ENCODE measurements at places on chromosomes 4 and X.

- no peak for DNase-seq
These were observed 108.3 kb upstream of the ARSJ start for GRCh38 chr4:114087596-114088230.

- no peak for DNase-seq
These were observed 23.8 kb downstream of the GPRASP3 start for GRCh38 chrX:102744307-102744706.

DNA sequence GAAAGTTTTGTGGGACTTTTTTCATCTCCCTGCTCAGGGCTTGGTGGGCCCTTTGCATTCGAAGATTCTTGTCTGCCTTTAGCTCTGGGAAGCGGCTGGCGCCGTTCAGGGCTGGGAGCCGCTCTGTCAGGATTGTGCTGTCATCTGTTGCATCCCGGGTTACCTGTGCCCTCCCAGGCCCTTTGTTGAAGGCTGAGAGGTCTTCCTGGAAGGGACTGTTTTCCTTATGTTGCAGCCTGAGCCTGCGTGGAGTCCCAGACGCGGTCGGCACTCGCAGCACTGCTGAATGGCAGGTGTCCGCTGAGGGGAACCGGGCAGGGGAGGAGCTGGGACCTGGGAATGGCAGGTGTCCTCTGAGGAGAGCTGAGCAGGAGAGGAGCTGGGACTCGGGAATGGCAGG, 15.9 kb downstream of the RGS12 start:
- DNase-seq = no peak

DNA sequence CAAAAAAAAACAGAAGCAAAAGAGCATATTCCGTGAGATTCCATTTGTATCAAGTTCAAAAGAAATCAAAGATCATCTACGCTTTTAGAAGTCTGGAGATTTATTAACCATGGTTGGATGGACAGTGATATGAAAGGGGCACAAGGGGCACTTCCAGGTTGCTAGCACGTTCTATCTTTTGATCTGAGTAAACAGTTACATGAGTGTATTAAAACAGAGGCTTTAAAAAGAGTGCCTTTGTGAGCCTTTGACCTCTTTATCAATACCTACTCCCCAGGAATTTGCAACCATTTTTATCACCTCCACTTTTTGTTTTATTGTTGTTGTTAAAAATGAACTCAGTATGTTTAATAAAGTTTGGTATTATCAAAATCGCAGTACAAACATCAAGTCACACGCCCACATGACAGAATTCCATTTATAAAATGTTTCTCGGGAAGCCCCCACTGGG, 72.4 kb upstream of the UCP1 start:
- DNase-seq = no peak

DNA sequence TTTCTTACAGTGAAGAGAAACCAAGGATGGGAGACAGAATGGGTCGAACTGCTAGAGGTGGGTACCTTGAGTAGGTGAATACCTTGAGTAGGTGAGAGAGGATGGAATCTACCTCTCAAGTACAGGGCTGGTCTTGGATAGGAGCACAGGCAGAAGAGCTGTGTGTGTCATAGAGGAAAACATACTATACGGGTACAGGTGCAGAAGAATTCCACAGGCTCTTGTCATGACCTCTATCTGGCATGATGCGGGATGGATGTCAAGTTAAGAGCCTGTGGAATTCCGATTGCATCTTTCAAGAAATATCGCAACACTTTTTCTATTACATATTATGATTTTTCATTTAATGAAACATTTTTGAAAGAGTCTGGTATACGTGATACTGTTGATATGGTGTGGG, 18.0 kb upstream of the OCIAD1 start:
- no peak for DNase-seq

- DNase-seq = no peak
These were observed 344 bp downstream of the TMPRSS11D start for GRCh38 chr4:67883458-67883857.

DNA sequence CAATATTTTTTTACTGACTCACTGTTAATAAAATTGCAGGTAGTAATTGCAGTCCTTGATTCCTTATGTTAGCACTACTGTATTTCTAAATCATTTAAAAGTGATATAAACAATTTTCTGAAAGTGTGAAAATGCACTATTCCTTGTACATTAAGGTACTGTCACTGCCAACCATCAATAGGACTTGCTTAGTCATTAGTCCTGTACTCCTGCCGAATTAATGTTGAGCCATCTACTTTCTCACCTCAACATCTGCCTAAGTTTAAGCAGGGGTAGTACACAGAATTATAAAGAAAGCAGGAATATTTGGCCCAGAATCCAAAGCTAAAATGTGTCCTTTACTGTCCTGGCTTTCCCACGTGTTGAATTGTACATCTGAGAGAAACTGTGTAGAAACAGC, 87.0 kb upstream of the TRPC3 start:
- DNase-seq = no peak

DNA sequence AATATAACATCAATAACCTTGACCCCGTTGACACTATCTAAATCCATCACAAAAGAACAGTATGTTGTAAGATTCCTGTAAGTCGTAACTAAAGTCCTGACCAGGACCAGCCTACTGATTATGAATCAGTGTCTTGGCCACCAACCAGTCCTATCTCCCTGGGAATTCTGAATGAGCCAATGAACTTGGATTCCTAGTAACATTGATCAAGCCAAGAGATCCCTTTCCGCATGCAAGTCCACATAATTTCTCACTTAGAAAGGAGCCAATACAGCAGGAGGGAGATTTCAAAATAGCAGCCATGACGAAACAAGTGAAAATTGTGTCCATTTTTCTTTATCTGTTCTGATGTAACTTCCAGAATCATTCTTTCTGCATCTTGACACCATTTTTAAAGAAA, 9.5 kb downstream of the XPNPEP2 start:
- DNase-seq = no peak

DNA sequence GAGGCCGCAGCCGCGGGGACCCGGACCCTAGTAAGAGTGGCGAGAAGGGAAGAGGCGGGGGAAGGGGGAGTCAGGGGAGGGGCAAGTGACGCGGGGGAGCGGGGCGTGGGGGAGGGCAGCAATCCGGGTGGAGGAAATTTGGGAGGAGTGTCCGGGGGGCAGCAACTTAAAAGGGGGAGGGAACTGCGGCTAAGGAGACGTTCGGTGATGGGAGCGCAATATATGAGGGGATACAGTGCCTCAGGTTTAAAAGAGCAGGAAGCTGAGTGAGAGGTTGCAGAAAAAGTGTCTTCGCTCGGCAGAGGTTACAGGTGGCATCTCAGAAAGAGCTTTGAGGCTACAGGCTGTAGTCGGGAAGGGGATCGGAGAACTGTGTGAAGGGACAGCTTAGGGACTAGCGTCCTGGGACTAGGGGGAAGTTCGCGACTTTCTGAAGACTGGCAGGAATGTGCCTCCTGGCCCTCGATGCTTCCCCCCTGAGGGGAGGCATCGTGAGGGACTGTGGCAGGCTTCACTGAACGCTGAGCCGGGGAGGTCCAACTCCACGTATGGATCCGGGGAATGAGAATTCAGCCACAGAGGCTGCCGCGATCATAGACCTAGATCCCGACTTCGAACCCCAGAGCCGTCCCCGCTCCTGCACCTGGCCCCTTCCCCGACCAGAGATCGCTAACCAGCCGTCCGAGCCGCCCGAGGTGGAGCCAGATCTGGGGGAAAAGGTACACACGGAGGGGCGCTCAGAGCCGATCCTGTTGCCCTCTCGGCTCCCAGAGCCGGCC, 519 bp downstream of the FOXO4 start:
- DNase-seq = no peak

DNA sequence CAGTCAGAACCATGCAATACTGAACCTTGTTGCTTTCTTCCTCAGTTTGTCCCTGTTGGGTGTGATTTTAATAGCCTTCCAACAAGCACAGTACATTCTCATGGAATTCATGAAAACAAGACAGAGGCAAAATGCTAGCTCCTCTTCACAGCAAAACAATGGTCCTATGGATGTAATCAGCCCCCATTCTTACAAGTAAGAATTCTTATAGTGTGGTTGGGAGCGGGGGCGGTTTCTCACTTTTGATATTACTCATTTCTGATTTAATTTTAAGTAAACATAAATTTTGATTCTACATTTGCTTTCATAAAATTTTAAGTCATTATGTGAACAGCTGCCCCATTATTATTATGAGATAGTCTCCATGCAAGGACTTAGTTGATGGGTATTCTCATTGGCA, 80.8 kb upstream of the TLR2 start:
- DNase-seq = no peak

GRCh38 chrX:129490330-129490729, 33.0 kb downstream of the SMARCA1 start:
- DNase-seq = no peak

DNA sequence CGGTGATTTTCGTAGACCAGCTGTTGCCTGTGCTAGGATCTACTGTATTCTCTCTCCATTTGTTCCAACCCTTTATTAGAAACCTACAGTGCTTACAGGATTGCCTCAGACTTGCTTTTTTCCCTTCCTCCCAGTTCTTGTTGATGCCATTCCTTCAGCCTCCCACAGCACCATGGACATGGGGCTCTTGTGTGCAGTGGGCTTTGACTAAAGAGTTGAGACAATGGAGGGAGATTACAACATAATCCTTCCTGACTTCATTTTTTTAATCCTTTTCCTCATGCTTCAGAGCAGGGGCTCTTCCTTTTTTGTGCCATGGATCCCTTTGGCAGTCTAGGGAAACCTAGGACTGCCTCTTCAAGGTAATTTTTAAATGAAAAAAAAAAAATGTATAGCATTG, 92.1 kb downstream of the BMPR1B start:
- no peak for DNase-seq

- no peak for DNase-seq
These were observed 26.7 kb upstream of the FGFR3 start for GRCh38 chr4:1766106-1767060.

DNA sequence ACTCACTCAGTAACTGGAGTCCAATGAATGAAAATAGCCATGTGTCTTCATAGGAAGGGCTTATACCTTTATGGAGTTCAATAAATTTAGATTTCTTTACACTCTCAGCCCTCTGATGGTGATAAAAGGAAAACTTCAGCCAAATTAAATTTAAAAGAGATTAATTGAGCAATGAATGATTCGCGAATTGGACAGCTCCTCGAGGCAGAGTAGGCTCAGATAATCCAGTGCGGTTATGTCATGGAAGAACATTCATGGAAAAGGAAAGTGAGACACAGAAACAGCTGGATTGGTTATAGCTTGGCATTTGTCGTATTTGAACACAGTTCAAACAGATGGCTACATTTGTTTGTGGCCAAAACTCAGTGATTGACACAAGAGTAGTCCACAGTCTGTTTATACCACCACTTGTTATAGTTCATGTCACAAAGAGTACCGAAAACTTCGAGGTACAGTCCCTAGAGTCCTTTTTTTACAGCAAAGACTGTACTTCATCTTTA, 54.6 kb upstream of the TACR3 start:
- DNase-seq = no peak

DNA sequence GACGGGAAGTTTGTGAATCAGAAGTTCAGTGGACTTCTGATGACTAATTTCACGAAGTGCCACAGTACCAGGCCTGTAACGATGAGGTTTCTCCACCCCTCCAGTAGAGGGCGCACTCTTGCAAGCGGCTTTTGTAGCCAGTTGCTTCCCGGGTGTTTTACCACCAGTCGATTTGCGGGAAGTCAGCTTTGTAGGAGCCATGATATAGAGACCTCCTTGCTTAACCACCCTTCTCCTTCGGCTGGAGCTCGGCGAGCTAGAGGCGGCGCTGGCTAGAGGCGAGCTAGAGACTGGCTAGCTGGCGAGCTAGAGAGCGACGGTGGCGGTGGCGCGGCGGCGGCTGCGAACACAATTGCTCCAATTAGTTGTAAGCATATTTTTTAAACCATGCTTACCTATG, 72.0 kb downstream of the IL1RAPL1 start:
- DNase-seq = no peak

DNA sequence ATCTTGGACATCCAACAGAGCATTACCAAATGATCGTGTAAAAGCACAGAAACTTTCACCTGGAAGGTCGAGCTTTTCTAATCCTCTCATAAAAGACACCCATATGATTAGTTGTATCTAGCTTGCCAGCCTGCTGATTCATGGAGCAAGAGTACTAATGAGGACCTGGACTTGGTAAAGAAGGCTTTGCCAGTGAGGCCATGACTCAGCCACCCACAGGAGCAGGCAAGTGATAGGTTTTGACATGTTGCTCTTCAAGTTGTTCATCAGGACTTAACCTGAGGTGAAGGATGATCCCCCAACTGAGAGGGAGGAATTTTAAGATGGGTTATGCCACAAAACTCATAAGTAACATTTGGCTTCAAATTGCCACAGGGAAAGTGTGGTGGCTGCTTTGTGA, 24.7 kb upstream of the EPGN start:
- no peak for DNase-seq

DNA sequence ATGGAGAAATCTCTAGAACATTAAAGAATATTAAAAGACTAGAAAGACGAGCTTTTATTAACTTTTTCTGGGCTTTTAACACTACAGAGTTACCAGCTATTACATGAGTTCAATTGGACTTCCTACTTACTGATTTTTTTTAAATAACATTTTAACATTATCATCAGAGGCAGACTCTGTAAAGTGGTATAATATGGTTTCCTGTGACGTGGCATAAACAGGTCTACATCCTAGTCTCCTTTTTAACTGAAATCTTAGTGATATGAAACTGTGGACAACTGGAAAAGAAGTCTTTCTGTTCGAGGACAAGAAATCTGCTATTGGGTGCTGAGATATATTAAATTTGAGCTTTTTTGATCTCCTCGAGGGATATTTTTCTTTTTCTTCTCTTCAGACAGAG, 48.7 kb upstream of the ABCG2 start:
- DNase-seq = no peak

DNA sequence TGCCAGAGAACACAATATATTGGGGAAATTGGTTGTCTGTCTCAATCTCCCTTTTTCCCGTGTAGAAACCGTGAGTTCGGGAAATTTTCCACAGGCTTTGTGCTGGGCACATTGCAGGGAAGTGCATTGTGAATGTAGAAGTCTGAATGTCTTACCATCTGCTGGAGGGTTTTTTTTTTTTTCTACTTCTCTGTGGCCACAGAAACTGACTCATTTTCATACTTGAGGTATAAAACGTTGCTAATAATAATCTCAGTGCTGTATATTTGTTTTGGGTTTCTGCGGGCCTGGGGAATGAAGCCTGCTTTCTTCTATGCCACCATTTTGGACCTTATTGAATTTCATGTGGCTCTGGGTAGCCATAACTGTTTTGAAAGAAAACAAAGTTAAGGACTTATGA, 1001.2 kb downstream of the STIM2 start:
- DNase-seq = no peak

GRCh38 chrX:125291124-125291523, 28.5 kb upstream of the TEX13C start:
- DNase-seq = no peak

DNA sequence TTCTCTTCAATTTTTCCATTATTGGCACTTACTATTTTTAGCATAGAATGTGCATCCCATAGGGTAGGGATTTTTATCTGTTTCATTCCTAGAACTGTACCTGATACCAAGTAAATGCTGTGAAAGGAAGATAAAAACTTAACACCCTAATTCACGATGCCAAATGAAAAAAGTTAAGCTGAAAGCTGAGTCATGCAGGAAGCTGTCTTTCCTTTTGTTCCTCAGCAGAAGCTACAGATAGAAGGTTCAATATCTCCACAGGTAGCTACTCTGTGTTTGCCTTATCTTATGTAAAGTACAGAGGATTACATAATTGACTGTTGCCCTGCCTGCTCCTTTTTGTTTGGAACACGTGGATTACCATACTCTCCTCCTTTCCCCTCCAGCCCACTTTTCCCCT, 77.0 kb downstream of the LRP2BP start:
- no peak for DNase-seq

All from NCI-H187 treated with DMSO at 0.1 percent for 48 hours (cell line).